ENCODE measurements at places on chromosomes 11 and 22.

DNA sequence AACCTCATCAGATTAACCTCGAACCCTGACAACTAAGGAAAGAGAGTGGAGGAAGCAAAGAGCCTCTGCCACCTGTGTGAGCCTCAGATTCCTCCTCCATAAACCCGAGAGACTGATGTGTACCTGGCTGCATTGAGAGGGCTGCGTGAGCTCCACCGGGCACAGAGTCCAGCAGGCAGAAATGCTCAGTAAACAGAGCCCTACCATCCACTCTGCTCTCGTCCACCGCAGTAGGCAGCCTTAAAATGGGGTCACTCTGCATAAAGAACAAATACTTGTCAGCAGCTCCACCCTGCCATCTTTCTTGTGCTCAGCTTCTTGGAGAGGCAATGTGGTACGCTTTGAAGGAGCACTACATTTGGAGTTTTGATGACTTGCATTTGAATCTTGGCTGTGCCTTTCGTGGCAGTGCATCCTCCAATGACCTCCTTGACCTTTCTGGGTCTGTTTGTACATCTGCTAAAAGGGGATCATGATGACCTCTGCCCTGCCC is 43.0 kb upstream of the CD5 start:
- no peak for DNase-seq

DNA sequence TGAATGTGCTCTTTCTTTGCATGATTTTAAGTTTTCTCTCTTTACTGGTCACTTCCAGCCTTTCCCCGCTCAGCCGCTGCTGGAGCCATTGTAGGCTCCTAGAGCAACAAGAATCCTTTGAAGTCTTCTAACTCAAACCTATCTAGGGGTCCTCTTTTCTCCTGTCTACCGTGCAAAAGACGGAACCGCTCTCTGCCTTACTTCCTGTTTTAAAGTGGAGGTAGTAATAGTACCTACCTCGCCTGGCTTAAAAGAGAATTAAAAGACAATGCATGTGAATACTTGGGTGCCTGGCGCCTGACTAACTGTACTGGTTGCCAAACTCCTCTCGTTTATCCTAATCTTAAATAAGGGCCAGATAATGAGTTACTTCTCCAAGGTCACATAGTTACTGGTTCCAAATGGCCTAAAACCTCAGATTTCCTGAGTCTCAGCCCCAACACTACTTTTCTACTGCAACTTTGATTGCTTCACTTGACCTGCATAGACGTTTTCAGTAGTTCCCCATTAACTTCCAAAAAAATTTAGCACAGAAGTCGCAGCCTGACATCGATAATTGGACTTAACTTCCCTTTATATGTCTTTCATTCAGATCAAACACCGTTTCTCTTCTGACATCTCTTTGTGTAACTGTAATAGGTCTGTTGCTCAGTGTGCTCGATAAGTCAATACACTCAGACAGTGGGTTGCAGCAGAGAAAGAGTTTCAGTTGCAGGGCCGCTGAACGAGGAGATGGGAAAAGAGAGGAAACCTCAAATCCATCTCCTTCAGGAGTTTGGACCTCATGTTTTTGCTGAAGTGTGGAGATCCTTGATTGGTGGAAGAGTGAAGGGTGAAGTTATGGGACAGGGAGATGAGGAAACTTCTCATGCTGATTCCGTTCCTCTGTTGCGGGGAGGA is 891 bp downstream of the SAMM50 start:
- DNase-seq, result no peak

GRCh38 chr11:19982774-19983495 is 177.3 kb downstream of the DBX1 start:
- no peak for DNase-seq

GRCh38 chr11:19879307-19880087 is 166.9 kb downstream of the NAV2 start:
- no peak for DNase-seq

GRCh38 chr11:12161603-12162350 is 51.4 kb downstream of the MICAL2 start:
- no peak for DNase-seq
